Activated T-helper 2 cell treated with anti-CD3 and anti-CD28 coated beads, Interferon-gamma antibody, Interleukin-2, Interleukin-4, amounts not matched to agents 10 μg/mL and 5 μg/mL and 100 μg/mL, durations not matched to agents 14 hours and 24 hours and 36 hours (primary cell): ENCODE measurements at places on chromosomes 7 and 10.

DNA sequence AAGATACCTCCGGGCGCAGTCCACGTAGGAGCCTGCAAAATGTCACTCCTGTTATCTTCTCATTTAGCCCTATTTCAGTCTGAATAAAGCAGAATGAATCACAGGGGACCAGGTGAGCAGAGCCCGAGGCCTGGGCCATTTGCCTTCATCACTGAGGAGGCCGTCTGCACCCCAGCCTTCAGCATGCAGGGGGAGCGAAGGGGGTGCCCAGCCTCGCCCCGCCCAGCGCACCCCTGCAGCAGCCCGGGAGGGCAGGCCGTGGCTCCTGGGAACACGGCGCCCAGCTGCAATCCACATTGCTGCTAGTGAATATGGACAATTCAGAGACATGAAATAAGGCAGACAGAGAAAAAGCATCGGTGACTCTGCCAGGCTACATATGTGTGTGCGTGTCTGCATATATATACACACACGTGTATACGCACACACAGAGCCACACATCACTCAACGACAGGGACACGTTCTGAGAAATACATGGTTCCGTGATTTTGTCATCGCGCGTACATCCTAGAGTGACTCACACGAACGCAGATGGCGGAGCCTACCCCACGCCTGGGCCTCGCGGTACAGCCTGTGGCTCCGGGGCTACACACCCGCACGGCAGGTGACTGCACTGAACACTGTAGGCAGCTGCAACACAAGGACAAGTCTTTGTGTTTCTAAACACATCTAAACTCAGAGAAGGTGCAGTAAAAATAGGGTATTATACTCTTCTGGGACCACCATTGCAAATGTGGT is 15.2 kb upstream of the ELFN1 start:
- DNase-seq = no peak

DNA sequence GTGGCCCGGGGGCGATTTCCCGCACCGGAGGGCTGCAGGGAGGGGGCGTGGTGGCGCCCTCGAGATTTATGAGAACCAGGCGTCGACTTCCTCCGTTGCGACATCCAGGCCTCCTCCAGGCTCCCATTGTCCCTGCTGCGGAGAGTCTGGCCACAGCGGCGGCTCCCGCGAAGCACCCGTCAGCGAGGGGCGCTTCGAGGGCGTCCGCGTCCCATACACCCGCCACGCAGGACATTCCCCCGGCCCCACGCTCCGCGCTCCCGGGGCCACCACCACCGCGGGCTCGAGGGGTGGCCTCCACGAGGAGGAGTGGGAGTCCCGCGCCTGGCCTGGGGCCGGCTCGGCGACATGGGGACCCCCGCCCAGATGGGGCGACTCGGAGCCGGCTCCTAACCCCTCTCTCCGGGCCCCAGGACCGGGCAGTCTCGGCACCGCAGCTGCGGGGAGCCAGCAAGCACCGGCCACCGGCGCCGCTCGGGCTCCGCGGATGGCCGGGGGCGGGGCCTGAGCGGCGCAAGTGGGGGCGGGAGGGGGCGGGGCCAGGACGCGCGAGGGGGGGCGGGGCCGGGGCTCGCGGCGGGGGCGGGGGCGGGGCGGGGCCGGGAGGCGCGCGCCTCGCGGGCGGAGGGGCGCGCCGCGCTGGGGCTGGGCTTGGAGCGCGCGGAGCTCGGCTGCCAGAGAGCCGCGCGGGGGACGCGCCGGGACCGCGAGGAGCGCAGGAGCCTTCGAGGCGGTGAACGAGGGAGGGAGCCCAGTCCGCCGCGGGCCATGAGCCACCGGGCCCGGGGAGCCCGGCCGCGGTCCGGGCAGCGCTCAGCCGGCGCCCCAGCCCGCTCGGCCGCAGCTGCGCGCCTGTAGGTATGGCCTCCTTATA is at the start of gene SH2B2:
TSS of gene SH2B2 (plus strand) at position 632 of the 874 bp plus-strand sequence. CDS start 13,683 bp downstream, outside the sequence.
- peak; percentile 26 for DNase-seq

DNA sequence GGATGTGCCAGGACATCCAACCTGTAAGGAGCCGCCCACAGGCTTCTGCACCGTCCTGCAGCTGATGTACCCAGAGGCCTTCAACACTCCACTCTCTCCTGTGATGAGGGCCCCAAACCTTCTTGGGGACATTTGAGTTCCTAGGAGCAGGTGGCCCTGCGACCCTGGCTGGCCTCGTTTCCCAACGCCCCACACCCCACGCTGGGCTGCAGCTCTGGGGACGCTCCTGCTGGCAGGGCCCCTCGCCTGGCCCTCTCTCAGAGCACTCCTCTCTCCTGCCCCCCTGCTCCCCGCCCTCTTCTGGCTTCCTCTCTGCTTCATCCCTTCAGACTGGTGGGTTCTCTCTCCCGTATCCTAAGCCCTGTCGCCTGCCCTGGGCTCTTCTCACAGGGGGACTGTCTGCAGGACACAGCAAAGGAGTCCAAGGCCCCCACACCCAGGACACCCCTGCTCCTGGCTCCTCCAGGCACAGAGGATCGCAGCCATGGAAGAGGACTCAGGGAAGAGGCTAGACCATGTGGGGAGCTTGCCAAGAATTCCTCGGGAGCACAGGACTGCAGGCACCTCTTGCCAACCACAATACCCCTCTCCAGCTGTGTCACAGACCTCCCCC is 541.4 kb downstream of the TCERG1L start:
- no peak for DNase-seq

DNA sequence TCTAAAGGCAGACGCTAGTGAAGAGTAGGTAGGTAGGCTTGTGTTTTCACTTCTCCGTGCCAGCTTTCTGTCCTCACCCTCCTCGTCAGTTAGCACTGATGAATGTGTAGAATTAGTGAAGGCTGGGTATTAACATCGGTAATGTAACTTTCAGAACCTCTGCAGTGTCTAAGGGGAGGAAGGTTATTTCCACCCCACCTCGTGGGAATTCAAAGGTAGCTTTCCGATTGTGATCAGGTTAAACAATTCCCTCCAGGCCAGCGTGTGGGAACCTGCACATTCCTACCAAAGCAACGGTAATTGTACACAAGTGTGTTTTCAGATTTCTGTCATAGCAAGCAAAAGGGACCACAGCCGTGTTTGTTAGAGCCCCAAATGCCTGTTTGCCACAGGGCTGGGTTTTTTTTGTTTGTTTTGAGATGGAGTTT is 405.0 kb upstream of the GALNT17 start:
- no peak for DNase-seq

GRCh38 chr10:112954974-112955581 is 5.0 kb downstream of the TCF7L2 start:
- DNase-seq = no peak

GRCh38 chr10:43100366-43100765 is 23.5 kb downstream of the RET start:
- DNase-seq = no peak

GRCh38 chr7:42843205-42843800 is 68.6 kb downstream of the C7orf25 start:
- no peak for DNase-seq

- no peak for DNase-seq
These were observed 119.7 kb downstream of the FGFR2 start for GRCh38 chr10:121478556-121478955.

- no peak for DNase-seq
These were observed 232.5 kb downstream of the PTEN start for GRCh38 chr10:88095778-88096431.

DNA sequence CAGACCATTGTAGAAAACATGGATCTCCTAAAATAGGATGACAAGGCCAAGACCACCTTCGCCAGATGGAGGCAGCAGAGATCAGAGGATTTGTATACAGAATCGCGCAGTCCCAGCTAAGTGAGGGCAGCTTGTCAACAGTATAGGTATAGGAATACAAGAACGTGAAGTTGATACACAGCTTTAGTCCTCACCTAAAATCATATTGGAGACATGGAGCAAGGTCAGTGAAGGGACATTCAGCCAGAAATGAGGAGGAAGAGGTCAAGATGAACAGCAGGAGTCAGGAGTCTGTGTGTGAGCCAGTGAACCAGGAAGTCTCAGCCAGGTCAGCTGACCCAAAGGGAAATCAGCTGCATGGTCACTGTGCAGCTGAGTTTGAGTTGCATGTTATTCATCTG is 263.4 kb upstream of the PRKCQ start:
- DNase-seq = no peak

DNA sequence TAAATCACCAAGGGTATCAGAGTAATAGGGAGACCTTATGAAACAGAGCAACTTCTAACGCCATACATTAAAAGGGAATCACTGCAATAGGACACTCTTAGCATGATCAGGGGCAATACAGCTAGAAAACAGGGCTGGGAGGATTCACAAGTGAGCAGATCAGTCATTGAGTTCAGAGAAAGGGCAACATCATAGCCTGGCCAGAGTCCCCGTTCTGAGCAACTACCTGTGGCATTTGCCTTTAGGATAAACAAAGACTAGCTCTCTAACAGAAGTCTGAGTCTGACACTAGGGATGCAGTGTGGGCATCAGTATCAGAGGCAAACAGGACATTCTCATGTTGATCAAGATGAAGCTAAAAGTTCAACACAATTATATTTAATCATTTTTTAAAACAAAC is 297.9 kb downstream of the DGKB start:
- DNase-seq = no peak

GRCh38 chr10:101429423-101429822 is 75.5 kb downstream of the BTRC start:
- DNase-seq = no peak

DNA sequence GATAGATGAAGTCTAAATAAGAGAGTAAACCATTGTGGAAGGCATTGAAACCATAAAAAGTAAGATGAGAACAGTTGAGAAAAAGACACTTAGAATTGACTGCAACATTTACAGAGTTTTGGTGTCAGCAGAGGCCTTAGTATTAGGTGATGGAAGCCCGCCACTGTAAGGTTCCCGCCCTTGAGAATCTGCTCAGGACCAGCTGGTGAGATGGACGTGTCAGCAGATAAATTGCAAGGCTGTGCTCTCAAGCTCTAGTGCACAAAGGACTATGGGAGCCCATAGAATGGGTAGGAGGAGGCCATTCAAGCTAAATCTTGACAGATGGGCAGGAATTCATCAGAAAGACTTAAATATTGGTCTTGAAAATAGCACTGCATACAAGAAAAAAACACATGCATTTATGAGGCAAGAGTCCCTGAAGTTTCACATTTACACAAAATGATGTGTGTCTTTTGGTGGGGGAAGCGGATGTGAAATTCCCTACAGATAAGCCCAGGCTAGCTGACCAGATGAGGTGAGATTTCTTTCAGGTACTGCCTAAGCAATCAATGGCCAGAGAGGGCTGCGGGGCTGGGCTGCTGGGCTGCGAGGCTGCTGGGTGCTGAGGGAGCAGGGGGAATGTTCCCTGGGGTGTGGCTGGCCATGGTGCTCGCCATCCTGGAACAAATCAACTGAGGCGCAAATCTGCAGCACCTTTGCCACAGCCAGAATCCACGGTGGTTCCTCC is 42.5 kb downstream of the SYPL1 start:
- no peak for DNase-seq

GRCh38 chr10:117126034-117126433 is 12.0 kb downstream of the VAX1 start:
- no peak for DNase-seq

GRCh38 chr7:138388673-138389491 is 71.2 kb upstream of the TRIM24 start:
- no peak for DNase-seq

DNA sequence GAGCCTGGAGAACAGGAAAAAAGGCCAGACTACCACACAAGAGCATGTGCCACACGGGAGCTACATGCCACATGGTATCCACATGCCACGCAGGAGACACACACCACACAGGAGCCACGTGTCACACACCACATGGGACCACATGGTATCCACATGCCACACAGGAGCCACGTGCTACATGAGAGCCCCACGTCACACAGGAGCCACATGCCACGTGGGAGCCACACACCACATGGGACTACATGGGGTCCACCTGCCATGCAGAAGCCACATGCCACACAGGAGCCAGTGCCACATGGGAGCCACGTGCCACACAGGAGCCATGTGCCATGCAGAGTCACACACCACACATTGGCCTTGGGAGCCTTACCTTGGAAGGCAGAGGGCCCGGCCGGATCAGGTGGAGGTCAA is 244.4 kb upstream of the PPP2R2D start:
- DNase-seq = no peak

DNA sequence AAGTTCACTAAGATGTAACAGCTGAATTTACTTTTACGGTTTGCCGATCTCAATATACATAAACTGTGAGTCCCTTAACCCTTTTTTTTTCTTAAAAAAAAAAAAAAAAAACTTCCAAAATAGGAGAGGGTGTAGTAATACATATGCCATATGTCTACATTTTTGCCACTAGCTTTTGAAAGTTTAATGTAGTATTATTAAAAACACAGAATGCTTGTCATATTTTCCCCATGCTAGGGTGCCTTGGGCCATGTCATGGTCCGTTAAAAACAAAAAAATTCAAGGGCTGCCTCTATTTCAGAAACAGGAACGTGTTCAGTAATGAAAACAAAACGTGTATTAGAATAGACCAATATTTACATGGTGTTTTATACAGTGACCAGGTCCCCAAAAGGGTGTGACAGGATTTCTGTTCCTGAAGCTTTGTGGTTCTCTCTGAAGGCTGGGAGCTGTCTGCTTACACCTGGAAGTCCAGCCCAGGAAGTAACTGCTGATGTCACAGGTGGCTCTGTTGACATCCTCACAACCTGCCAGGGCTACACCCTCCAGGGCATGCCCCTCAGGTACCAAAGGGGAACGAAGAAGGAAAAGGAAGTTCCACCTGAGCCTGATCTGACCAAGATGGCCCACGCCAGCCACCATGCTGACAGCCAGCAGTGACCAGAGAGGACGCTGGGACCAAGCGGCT is 79.0 kb downstream of the COBL start:
- DNase-seq = no peak

DNA sequence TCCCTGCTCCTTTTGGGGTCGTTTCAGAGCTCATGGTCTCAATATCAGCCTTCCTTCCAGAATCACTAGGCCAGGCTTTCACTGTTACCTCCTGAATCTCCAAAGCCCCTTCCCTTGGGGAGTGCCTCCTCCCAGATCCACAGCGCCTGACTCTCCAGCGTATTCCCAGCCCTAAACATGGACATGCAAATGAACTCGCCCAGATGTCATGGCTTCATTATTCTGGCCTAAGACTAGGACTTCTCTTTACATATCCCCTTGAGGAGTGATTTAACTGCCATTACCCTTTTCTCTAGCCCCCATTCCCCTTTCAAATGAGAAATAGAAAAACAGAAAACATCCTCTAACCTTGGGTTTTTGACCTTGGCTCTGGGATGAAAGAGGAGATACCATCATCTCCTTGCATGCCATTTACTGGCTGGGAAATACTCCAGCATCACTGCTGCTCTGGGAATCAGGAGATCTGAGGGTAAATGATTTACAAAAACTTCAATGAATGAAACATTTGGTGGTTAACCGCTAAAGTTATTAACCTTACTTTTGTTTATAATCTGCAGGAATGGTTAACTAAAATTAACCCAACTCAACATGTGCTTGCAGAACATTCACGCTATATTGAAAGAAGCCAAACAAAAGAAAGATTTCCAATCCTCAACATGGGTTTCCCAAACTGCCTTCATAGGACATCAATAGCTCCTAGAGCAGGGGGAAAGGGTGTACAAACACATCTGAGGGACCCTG is 37.0 kb downstream of the FAM171A1 start:
- DNase-seq = no peak
